Memory B cell (primary cell): ENCODE measurements at places on chromosomes 1 and 21.

GRCh38 chr21:43927591-43928221, 62.7 kb downstream of the AGPAT3 start:
- no peak for DNase-seq

GRCh38 chr1:20405893-20406604, 80.0 kb downstream of the CAMK2N1 start:
- no peak for DNase-seq

DNA sequence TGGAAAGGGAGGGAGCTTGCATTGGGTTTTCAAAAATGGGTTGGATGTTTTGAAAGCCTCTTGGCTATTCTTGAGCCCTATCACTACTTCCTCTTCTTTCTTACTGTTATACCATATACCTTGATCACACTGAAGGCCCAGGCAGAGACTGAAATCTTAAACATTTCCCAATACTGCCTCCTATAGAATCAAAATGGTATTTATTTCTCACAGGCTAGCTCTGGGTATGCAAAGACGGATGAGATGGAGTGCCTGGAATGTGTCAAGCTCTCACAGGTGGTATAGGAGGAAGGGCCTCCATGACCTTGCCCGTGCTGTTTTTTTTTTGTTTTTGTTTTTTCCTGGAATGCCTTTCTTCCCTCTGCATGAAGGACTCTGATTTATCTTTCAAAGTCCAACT, 268.4 kb upstream of the USP24 start:
- no peak for DNase-seq

DNA sequence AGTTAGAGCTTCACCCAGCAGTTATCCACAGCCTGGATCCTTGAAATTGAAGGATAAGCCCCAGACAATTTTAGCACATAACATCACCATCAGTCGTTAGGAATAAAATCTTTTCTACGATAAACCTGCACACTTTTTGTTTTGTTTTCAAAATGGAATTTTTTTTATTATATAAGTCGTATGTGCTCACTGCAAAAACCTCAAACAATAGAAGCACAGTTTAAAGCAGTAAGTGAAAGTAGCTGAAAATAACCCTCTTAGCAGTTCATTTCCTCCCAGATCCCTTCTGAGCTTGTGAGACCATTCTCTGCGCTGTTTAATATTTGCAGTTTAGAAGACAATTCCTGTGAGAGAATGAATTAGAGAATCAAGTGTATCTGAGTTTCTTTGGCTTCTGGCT, 38.3 kb downstream of the ELK4 start:
- peak; percentile 2 for DNase-seq
